ENCODE measurements at places on chromosomes 6 and 20.
A peak's percentile ranks its signal among the peaks of the same experiment; 100 is the strongest.

DNA sequence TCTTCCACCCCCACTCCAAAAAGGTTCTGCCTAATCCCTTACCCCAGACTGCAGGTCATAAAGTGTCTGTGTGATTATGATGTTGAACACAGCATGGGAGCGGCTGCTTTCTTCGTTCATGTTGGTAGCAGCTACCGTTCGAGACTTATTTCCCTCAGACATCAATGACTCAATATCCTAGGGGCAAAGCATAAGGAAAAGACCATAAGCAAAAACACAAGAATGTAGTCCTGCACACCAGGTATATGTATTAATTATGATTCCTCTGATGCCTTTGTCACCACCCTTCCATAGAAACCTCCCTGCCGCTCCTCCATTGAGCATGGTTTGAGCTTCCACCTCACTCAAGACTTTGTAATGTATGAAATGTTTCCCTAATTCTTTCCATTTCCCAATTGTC lies 137.2 kb downstream of the KIF13A start:
- DNase-seq, result no peak

DNA sequence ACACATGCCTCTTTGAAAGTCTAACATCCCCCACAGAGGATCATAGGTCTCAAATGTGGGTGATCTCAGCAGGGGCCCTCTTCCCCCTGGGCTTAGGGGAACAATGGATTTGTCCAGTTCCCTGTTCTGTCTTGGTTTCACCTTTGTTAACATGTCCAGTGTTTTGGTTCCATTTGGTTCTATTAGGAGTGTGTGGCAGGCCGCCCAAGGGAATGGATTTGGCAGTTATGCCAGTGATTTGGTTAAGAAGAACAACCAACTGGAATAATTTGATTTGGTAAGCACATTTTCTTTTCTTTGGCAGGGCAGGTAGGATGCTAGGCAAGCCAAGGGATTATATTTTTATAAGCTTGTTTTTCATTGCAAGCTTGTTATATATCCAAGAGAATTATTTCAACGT lies 28.5 kb upstream of the ENPP1 start:
- DNase-seq, result no peak

- DNase-seq, result no peak
Observed at GRCh38 chr20:49539481-49540231, 28.3 kb downstream of the PTGIS start.

- DNase-seq, result no peak
Observed at GRCh38 chr6:82025271-82025670, 222.3 kb downstream of the IBTK start.

- no peak for DNase-seq
Observed at GRCh38 chr6:143806282-143807102, 36.6 kb upstream of the LTV1 start.

- DNase-seq, result no peak
Observed at GRCh38 chr6:95469511-95469910, 107.8 kb upstream of the MANEA start.

GRCh38 chr20:9550871-9551270 lies 36.5 kb downstream of the LAMP5 start:
- no peak for DNase-seq

GRCh38 chr6:71203206-71203605 lies 85.4 kb upstream of the OGFRL1 start:
- no peak for DNase-seq

DNA sequence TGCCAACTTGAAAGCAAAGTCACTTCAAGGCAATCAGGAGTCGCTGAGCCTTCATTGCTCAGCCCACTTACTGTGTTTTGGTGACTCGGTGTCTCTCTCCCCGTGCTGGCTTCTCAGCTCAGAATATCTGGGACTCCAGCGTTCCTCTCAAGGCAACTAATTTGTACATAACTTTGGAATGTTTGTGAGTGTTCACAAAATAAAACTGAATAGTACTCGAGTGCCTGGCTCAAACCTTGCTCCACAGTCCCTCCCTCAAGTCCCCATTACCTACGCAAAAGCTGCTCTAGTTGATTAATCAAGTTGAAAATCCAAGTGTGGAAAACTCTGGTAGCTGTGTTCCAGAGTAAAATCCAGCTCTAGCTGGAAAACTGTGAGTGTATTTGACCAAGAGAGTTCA lies 8.6 kb downstream of the IPCEF1 start:
- no peak for DNase-seq

GRCh38 chr6:98864497-98864896 lies 30.1 kb downstream of the POU3F2 start:
- no peak for DNase-seq

DNA sequence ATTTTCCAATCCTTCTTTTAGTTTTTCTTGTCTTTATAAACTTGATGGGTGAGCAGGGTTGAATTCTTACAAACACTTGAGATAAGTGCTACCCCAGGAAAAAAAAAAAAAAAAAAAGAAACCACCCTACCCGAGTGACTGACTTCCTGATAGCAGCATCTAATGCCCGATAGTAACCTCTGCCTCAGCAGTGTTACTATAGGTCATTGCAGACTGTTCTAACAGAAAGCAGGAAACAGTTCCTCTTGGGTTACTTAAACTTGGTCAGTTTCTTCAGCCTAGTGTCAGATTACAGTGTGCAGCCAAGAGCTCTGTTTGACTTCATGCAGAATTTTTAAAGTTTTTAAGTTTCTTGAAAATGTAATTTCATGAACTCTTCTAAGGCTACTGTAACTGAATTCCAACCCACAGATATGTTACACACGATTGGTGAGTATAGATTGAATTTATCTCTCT lies 2.1 kb downstream of the MYLIP start:
- DNase-seq, result peak; percentile 49

- DNase-seq, result no peak
Observed at GRCh38 chr20:23277316-23277715, 73.3 kb upstream of the NXT1 start.

- DNase-seq, result no peak
Observed at GRCh38 chr6:36671687-36672375, 6.7 kb upstream of the CDKN1A start.

- no peak for DNase-seq
Observed at GRCh38 chr20:20904501-20904831, 192.0 kb upstream of the RALGAPA2 start.

DNA sequence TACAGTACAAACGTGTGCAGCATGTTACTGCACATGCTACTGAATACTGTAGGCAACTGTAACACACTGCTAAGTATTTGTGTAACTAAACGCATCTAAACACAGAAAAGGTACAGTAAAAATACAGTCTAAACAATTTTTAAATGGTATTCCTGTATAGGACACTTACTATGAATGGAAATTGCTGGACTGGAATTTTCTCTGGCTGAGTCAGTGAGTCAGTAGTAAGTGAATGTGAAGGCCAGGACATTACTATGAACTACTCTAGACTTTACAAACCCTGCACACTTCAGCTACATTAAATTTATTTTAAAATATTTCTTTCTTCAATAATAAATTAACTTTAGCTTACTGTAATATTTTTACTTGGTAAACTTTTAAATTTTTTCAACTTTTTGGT lies 225.0 kb upstream of the TENT5A start:
- no peak for DNase-seq

DNA sequence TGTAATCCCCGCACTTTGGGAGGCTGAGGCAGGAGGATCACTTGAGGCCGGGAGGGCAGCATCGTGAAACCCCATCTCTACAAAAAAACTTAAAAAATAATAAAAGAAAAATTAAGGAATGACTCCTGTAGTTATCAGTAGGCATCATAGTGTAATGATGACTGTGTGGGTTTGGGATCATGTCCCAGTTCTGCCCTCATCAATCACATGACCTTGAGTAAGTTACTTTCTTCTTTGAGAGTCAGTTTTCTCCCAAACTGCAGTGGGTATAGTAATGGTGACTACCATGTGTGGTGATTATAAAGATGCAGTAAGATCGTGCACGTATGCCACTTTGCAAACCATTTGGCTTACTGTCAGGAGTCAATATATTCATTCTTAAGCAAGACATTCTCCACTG lies 89.2 kb downstream of the TXNDC5 start:
- DNase-seq, result no peak

GRCh38 chr20:22684763-22685443 lies 100.5 kb upstream of the FOXA2 start:
- no peak for DNase-seq

DNA sequence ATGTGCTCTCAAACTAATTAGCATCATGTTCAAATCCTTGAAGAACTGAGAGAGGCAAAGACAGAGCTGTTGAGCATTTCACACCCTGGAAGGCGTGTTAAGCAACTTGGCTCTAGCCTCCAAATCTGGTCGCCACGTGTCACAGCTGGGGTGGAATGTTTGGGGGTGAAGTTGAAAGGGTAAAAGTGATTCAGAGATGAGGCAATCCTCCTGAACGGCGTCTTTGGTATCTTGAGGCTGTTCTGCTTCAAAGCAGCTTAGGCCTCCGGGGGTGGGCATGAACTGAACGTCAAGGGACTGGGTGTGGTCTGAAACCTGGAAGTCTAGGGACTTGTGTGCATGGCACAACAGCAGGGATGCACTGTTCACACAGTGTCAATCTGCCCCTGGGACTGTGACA lies 62.3 kb downstream of the TRAM2 start:
- DNase-seq, result no peak

GRCh38 chr6:161414707-161415106 lies 140.8 kb upstream of the AGPAT4 start:
- no peak for DNase-seq

DNA sequence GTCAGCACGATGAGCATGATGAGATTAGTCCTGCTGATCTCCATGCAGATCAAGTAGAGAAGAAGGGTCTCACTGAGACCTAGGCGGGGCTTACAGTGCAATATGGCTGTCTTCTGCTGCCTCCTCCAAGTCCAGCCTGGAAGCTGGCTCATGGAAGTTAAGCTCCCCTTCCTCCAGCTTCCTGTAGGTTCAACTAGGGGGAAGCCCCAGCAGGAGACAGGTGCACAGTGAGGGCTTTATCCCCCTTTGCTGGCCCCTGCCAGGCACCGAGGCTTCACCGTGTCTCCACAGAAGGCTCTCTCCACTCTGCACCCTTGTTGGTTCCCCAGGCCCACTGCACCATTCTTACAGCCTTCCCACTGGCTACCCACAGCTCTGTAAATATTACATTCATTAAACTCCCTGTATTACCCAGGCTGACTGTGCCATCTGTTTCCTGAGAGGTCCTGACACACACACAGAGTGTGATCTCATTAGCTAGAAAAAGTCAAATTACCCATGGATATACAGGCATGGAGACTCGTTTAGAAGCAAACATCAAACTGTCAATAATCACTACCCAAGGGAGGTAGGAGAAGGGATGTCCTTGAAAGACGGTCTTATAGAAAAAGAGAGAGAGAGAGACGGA lies 90.4 kb downstream of the SLC2A10 start:
- DNase-seq, result no peak

DNA sequence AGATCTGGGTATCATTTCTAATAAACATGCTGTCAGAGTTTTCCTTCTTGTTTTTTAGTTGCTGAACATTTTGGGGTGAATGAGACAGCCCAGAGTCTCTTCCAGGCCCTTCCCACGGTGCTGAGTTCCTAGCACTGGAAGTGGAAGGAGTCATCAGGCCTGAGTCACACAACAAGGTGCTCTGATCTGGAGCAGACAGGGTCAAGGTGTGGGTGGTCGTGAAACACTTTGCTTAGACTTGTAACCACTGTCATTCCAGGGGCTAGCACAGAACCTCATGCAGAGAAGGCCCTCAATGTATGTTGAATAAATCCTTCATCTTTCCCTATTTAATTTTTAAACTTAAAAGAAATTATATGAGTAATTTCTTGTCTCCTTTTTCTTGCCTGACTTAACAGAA lies 60.6 kb downstream of the TXLNB start:
- no peak for DNase-seq

DNA sequence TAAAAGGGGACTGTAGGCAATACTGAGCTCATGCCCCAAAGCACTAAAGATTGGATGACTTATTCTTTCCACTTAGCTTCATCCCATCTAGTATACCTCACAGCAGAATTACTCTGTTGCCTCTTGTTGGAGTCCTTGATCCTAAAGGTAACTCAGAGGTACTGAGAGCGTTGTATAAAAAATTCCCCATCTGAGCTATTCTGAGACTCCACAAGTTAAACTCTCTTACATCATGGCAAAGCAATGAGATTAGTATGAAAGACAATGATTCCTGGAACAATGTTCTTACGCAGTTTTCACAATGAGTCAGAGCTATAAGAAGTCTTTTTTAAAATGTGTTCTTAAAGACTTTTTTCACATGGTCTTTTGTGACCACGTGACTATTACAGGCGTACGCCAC lies 370.1 kb downstream of the ADGRB3 start:
- no peak for DNase-seq

DNA sequence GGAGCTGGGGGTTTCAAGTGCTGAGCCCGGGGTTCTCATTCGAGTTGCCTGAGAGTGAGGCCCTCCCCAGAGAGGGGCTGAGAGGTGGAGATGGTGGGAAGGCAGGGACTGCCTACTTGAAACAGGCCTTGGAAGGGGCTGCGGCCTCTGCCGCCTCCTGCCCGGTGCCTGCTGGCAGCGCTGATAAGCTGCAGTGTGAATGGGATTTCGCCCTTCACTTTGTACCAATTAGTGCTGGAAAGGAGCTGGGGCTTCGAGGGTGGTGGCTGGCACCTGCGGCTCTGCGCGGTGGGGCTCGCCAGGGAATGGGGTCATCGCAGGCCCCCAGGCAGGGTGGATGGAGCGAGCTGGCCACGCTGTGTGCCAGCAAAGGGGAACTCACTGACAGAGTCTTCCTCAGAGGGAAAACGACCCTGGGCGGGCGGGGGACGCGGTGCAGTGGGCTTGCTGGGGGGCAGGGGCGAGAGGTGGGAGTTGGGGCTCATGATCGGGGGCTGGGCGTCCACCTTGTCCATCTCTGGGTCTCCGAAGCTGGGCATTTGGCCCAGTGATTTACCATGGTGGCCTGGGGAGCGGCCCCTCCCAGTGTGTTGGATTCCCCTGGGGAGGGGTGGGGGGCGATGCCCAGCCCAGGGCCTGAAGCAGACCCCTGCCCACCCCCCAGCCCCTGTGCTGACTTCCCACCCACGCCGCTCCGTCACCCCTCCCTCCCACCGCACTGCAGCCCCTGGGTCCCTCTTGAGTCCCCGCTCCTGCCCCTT lies 22.9 kb downstream of the COL20A1 start:
- no peak for DNase-seq

GRCh38 chr6:104608101-104608500 lies 251.6 kb downstream of the HACE1 start:
- DNase-seq, result no peak

DNA sequence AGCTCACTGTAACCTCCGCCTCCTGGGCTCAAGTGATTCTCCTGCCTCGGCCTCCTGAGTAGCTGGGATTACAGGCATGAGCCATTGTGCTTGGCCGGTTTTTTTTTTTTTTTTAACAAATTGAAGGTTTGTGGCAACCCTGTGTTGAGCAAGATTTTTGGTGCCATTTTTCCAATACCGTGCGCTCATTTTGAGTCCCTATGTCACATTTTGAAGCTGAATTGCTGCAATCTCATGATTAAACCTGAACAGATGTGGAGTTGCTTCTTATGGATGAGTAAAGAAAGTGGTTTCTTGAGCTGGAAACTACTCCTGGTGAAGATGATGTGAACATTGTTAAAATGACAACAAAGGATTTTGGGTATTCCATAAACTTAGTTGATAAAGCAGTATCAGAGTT lies 16.6 kb downstream of the SASH1 start:
- DNase-seq, result no peak

All from effector memory CD4-positive, alpha-beta T cell (primary cell).